ENCODE measurements at places on chromosomes 1 and 21.

DNA sequence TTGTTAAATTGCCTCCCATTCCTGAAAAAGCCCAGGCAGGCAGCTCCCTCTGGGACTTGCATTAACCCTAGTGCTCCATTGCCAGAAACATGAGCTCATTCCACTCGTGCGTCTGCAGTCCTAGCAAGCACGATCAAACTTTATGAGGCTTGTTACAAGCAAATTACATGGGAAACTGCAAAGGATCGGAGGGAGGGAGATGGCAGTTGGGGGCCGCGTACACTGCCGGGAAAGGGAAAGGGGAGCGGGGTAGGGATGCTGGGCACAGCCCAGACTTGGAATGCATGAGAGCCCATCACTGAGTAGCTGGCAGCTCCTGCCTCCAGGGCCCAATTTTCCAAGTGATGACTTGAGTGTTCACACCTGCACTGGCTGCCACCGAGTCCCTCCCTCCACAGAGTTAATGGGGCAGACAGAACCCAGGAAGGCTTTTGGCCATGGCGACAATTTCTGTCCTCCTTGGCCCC is 169.9 kb downstream of the BRINP2 start:
- no peak for DNase-seq

DNA sequence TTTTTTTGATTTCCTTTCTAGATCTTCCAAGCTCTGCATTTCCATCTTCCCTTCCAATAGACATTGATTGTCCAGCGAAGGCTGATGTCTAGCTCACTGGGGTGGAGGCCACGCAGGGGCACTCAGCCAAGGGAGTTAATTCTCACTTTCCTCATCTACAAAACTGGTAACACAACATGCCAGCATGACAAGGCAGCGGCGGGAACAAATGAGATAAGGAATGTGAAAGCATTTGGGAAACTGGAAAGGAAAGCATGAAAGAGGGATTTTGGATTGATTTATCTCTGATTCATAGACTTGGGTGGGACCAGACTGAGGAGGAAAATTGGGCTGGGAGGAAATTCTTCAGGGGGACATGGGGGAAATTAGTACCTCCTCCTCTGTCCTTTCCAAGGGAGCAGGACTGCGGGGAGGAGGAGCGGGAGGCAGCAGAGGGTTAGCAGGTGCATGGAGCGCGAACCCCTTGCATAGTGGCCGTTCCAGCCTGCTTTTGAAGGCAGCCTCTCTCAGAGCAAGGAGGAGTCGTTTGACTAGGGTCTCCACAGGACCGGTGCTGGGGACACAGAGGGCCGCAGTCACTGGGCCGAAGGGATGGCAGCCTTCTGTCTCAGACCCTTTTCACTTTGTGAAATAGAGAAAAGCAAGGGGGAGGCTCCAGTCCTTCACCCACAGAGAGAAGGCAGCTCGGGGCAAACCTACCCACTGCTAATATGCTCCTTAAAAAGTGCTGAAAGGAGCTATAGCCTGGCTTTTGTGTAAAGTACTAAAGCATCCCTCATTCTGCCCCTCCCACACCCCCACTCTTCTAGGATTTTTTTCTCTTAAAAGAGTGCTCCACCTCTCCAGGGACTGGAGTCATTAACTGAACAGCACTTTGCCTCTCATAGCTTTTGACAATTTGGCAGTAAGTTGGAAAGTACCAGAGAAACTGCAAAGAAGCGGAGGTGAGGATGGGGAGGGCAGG is 89.2 kb downstream of the PLXNA2 start:
- DNase-seq: no peak

- no peak for DNase-seq
These were observed 96.4 kb upstream of the KCNJ6 start for GRCh38 chr21:38012672-38013071.

GRCh38 chr1:16063921-16064320 is 9.5 kb downstream of the FAM131C start:
- no peak for DNase-seq

- no peak for DNase-seq
These were observed 100.6 kb upstream of the VAMP3 start for GRCh38 chr1:7670334-7671145.

DNA sequence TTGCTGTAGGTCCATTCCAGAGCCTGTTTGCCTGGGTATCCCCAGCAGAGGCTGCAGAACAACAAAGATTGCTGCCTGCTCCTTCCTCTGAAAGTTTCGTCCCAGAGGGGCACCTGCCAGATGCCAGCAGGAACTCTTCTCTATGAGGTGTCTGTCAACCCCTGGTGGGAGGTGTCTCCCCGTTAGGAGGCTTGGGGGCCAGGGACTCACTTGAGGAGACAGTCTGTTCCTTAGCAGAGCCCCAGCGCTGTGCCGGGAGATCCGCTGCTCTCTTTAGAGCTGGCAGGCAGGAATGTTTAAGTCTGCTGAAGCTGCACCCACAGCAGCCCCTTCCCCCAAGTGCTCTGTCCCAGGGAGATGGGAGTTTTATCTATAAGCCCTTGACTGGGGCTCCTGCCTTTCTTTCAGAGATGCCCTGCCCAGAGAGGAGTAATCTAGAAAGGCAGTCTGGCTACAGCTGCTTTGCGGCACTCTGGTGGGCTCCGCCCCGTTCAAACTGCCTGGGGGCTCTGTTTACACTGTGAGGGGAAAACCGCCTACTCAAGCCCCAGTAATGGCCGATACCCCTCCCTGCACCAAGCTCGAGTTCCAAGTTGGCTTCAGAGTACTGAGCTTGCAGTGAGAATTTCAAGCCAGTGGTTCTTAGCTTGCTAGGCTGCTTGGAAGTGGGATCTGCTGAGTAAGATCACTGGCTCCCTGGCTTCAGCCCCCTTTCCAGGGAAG is 8.7 kb upstream of the SLC25A24 start:
- DNase-seq: no peak

DNA sequence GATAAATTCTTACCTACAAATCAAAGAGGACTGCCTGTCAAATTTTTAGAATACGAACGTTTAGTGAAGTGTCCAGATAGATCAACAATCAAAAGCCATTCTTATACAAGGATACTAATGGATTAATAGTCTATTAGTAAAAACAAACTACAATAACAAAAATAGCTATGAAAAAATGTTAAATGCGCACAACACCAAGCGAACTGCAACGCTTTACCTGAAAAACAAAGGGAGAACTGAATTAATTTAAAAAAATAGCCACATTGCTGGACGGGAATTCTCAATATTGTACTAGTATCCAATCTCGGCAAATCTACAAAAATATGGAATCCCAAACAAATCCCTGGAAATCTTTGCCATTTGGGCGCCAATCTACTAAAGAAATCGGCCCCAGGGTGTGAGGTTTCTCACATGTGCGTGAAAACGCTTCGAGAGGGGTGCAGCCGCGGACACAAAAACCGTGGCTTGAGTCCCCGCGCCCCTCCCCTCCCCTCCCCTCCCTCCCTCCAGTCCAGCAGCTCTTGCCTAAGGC is 55.6 kb downstream of the TRAF5 start:
- DNase-seq: no peak

All from cerebellar cortex (tissue), 1 donor.